ENCODE measurements at places on chromosomes 5 and 9.

DNA sequence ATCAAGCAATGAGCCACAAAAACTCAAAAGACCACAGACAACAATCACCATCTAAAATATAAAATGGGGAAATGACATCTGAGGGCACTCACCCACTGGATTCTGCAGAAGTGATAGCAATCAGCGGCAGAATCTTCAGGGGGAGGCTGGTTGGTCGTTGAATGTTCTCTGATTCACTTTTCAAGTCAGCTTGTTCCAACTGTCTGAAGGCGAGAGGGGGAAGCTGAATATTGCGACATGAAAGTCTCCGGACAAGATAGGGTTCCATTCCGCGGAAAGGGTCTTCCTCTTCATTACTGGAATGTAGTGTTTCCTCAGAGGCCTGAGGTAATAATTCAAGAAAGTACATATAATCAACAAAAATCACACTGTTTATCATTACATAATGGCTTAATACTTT lies 94.9 kb upstream of the PDE4D start:
- DNase-seq: no peak

- no peak for DNase-seq
Observed at GRCh38 chr5:142663246-142663645, 22.6 kb downstream of the FGF1 start.

GRCh38 chr5:124277767-124278545 lies 468.5 kb downstream of the ZNF608 start:
- DNase-seq: no peak

DNA sequence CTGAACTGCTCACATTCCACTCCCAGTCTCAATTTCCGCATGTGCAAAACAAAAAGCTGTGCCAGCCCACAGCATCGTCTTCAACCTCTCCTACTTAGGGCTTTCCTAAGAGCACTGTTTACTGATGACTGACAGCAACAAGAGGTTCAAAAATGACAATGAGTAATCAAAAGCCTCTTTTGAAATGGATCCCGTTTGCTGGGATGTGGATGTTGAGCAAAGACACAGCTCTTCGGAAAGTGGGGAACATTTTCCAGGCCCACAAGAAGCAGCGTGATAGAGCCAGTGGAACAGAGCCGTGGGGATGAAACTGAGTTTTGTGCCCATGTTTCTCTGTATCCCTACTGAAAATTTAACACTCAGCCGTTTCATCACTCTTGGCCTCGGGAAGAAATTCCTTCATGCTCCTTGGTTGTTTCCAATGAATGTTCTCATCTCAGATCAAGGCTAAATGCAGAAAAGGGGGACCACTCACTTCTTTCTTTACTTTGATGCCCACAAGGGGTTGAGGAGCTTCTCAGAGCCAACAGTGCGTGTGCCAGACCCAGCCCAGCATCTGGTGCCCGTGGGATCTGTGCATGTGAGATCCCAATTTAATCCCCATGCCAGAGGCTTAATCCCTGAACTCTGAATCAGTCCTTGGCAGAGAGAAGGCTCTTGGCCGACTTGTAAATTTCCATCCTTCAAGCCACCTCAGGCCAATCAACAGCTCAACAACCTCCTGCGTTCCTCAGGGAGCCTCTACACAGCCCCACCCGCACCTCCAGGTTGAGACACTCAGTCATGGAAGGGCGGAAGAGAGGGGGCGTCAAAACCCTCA lies 230.2 kb upstream of the DAPK1 start:
- no peak for DNase-seq

DNA sequence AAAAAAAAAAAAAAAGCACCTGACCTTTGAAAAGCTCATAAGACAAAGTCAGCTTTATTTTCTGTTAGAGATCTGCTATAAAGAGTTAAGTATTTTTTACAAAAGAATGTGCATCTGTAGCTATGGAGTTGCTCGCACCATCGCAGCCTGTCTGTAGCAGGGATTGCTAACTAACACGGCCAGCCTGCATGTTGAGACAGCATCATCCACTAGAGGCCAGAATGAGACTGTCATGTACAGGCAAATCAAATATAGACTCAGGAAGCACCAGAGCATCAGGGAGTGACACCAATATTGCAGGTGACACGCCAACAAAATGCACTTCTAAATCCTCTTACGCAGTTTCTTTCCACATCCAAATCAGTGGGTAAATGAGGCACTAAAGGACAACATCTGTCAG lies 136.3 kb upstream of the RASEF start:
- no peak for DNase-seq

DNA sequence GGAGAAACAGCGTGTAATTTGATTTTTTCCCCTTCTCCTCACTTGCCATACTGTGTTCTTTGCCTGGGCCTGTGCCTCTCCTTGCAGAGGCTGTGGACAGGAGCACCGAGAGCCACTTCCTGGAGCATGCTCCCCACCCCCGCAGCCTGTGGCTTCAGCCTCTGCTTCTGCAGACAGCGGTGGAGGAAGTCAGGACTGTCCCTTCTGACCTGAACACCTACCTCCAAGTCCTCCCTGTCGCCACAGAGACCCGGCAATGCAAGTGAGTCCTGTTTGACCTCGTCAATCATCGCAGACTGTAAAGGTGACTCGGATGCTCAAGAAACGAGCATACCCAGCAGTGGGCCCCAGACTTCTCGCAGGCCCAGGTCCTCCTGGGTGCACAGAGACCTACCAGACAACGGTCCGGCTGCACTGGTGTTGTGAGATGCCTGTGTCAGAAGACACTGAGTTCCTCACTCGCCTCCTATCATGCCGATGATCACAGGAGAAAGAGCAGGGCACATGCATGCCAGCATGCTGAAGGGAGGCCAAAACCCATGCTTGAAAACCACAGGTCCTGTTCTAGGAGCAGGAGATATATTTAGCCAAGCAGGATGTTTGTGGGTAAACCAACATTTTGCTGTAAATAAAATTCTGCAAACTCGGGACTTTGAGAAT lies 198.8 kb downstream of the AUH start:
- peak; percentile 92 for DNase-seq

- DNase-seq: no peak
Observed at GRCh38 chr5:146048994-146049703, 56.2 kb downstream of the PLAC8L1 start.

GRCh38 chr9:70085241-70085640 lies 41.6 kb downstream of the MAMDC2 start:
- DNase-seq: no peak

- DNase-seq: no peak
Observed at GRCh38 chr5:54520438-54520846, 2.9 kb downstream of the SNX18 start.

- DNase-seq: no peak
Observed at GRCh38 chr5:62305358-62305714, 670 bp upstream of the KIF2A start.

DNA sequence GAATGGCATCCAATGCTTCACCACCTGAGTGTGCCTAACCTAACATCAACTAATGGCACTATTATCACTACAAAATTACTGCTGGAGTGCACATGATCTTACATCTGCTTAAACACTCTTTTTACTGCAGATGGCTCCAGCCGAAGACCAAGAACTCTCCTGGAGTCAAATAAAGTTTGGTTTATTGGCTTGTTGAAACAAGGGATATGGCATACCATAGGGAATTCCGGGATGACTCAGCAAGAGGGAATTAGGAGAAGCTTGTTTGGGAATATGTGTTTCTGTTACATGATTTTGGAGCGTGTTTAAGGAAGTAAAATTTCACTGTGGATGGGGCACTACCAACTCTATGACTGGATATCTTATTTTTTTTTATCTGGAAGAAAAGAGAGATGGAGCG lies 872.6 kb downstream of the DTWD2 start:
- DNase-seq: no peak

- DNase-seq: no peak
Observed at GRCh38 chr5:5572010-5572865, 149.8 kb downstream of the ICE1 start.

DNA sequence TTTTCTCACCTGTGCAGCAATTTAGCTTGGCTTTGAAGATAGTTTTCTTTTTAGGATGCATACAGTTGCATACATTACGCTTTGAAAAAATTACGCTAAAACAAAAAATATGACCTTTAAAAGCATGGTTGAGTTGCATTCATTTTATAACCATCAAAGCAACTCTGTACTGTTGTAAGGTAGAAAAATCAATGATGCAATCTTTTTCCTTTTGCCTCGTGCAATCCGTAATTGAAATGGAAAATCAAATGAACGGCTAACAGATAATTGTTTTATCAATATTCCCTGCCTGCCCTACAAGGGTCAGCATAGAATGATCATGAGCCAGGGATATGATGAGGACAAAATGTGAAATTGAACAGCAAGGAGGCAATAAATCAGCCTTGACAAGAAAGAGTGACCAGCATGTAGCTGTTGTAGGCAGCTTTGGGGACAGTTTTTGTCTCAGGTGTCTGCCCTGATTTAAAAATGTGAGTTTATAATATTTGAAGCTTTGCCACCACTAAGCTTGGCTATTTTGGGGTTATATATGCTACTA lies 98.2 kb downstream of the PBX3 start:
- no peak for DNase-seq

GRCh38 chr5:154221371-154221896 lies 30.9 kb downstream of the GALNT10 start:
- peak; percentile 89 for DNase-seq

DNA sequence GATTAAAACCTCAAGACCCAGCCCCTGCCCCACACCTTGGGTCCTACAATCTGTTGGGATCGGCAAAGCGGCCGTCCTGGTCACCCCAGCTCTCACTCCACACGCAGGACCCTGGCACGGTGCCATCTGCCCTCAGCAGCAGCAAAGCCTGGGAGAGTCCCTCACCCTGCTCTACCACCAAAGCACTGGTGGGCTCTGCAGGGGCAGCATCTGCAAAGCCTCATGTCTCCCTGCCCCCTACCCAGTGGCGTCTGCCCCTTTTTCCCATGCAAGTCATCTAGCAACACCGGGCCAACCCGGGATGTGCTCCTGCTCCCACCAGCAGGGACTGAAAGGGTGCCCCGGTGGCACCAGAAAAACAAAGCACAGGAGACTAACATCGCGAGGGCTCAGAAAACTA lies 19.6 kb upstream of the CNOT6 start:
- no peak for DNase-seq
